Fibroblast of mammary gland (primary cell): ENCODE measurements at places on chromosomes 16 and 17.

DNA sequence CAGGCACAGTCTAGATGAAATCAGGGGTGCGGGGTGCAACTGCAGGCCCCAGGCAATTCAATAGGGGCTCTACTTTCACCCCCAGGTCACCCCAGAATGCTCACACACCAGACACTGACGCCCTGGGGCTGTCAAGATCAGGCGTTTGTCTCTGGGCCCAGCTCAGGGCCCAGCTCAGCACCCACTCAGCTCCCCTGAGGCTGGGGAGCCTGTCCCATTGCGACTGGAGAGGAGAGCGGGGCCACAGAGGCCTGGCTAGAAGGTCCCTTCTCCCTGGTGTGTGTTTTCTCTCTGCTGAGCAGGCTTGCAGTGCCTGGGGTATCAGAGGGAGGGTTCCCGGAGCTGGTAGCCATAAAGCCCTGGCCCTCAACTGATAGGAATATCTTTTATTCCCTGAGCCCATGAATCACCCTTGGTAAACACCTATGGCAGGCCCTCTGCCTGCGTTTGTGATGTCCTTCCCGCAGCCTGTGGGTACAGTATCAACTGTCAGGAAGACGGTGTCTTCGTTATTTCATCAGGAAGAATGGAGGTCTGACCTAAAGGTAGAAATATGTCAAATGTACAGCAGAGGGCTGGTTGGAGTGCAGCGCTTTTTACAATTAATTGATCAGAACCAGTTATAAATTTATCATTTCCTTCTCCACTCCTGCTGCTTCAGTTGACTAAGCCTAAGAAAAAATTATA lies 1.6 kb downstream of the HBA1 start:
- DNase-seq = no peak

- no peak for DNase-seq
These were observed 300.7 kb upstream of the TNRC6C start for GRCh38 chr17:77657839-77658238.

- DNase-seq = no peak
These were observed 23.4 kb upstream of the SEC14L1 start for GRCh38 chr17:77117415-77117814.

DNA sequence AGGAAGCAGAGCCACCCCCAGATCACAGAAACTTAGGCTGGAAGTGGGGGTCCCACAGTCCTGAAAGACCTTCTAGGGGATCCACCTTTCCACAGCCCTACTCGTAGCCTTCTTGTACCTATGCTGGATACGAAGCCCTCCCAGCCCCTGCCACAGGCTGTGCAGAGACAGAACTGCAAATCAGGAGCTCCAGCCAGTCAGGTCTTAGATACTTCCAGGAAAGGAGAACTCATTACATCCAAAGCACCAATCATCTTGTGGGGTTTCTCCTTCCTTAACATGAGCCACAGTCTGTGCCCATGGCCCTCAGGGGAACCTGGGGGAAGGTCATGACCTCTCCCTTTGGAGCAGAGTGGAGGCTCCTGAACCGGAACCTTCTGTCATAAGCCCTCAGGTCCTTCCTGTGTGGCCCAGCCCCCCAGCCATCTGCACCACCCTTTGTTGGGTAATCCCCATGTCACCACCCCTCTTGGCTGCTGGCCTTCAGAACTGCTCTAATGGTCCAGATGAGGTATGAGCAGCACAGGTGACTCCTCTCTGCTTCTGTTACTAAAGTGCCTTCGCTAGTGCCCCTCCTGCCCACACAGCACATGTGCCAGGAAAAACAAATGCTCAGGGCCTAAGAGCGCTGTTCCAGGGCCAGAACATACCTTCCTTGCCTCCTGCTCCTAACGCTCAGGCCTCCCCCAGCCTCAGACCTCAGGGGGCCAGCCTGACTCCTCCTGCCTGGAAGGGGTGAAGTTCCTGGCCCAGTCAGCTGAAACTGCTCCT lies 14.6 kb downstream of the SRCIN1 start:
- no peak for DNase-seq

DNA sequence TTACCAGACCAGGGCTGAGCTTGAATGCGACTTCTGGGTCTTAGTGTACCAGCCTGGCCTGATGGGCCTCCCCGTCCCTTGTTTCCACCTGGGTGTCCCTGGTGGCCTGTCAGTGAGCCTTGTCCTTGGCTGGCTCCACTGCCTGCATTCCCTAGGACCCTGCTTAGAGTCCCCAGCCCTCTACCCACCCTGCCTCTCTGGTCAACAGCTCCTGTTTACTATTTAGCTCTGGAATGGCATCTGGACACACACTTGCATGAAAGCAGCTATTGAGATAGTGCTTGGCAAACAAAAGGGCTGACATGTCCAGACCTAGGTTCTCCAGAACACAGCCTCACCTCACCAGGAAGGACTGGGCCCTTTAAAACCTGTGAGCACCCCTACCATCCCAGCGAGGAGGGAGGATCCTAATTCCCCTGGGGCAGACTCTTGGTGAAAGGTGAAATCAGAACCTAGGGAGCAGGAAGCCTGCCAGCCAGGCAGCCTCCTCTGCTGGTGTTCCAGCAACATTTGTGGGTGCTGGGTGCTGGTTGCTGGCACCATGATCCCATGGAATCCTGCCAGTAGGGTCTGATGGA lies 38.8 kb downstream of the RAI1 start:
- DNase-seq = no peak

DNA sequence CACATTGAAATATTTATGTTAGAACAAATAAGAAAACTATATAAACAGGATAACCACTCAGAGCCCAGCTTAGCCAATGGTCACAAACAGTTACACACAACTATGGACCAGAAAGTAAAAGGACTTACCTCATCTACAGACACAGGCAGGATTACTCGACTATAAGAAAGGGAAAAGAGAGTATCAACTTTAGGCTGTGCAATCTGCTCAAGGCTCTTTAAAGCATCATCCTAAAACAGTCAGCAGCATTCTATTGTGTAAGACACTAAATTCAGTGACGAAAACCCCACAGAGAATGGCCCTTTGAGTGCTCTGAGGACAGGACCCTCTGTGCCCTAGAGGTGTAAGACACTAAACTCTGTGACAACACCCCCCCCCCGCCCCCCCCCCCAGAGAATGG lies 4.2 kb downstream of the PITPNA start:
- DNase-seq = no peak

DNA sequence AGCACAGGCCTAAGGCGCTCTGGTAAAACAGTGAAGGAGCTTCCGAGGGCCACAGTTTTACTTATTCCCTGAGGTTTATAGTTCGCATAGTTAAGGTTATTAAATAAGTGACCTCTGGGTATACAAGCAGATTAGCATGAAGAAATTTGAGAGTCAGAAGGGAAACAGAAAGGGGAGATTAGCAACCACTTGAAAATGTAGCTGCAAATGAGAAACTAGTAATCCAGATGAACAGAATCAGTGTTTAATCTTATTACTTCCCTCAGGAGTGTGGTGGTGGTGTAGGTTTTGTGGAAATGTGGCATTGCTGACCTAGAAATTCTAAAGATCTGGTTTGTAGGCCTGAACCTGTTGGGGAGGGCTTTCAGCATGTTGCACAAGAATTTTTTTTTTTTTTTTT lies 130.4 kb downstream of the CCDC182 start:
- no peak for DNase-seq
